ENCODE measurements at places on chromosomes 16 and 17.

GRCh38 chr17:44001461-44001920 is 2.9 kb upstream of the NAGS start:
- no peak for DNase-seq

DNA sequence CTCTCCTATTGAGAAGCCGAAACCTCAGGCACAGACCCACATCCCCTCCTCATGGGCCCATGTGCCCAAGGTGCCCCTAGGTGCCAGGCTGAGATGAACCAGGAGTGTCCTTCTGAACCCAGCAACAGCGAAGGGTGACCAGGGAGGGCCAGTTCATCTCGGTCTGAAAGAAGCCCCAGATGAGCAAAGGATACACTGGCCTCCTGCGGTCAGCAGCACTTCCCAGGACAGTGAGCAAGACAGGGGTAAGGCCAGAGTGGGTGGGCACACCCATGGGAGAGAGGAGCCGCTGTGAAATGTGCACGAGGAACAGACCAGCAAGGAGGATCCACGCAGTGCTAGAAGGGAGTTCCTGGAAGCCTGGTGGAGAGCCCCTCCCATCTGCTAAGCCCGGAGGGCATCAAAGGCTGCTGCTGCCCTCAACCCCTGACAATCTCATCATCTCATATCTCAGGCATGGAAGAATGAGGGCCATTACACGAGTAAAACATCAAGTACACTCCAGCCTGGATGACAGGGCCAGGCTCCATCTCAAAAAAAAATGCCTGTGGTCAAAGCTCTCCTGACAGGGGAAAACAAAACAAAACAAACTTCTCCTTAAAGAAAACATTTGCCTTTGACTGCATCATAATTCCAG is 3.3 kb upstream of the HBZ start:
- no peak for DNase-seq

DNA sequence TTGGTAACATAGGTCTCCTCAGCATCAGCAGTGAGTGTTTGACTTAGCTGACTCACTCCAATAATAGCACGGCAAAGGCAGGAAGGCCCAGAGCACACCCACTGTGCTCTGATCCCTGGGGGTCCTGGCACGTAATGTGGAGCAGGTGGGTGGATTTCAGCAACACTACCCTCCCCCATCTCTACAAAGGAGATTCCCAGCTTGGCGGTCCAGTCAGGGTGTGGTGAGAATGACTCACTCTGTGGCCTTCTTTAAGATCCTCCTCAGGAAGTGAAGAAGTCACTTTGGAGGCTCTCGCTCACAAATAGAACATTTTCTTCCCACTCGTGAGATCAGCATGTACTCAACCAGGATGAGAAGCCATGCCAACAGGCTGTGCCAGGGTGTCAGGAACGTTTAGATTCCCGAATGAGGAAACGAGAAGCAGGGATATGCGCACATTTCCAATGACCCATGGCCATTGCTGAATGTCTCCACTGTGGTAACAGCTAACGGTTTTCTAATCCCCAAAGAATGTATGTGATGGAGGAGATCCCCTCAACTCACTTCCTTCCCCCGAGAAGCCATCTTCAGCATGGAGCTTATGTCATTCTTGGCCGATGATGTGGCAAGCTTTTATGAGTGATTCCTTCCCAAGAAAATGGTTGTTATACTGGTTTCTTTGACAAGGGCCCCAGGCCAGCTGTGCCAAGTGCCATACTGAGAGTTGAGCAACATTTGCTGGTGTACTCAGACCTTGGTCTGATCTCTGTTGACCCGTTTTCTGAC is 365.2 kb downstream of the C16orf95 start:
- no peak for DNase-seq

DNA sequence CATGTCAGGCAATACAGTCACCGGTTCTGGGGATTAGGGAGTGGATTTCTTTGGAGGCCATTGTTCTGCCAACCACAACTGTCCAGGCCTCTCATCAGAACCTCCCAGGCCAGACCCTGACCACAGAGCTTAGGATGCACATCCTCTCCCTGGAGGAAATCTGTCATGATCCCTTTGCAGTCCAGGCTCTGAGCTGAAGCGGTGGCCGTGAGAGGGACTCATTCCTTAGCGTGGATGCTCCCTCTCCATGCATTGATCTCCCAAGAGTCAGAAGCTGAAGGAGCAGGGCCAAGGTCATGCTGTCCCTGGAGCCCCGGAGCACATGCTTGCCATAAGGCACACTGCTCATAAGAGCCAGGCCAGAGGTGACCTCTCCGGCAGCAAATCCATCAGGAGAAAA is 181.4 kb downstream of the COPRS start:
- DNase-seq = no peak

DNA sequence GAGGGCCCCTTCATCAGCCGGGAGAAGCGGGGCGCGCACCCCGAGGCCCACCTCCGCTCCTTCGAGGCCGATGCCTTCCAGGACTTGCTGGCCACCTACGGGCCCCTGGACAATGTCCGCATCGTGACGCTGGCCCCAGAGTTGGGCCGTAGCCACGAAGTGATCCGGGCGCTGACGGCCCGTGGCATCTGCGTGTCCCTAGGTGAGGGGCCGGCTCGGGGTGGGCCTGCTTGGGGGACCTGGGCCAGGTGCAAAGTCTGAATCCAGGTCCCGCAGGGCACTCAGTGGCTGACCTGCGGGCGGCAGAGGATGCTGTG is 3.5 kb downstream of the CEMP1 start:
- peak; percentile 36 for DNase-seq

Measured in Peyer's patch (tissue), 4 donors.